ENCODE measurements at places on chromosomes 6 and 20.
A peak's percentile ranks its signal among the peaks of the same experiment; 100 is the strongest.

DNA sequence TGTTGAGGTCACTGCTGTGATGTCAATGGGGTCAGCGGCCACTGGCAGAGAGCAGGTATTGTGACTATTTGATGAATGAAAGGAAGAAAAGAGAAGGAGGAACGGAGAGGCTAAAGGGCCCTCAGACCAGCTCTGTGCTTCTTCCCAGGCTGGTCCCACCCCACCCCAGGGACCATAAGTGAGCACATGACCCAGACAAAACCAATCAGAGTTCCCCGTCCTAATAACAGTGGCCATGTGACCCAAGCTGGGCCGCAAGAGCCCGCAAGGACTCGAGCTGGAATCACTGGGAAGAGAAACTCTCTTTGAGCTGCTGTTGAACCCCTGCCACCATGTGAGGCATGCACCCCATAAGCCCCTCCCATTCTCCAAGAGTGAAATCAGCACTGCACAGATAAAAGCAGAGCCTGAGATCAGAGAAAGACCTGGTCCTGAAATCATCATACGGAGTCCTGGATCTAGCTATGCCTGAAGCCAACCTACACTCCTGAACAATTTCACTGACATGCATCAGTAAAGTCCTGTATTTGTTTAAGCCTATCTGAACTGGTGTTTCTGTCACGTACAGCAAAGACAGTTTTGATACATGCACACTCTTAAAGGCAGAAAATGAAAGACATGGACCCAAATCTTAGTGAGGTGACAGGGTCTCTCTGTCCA is 90.2 kb downstream of the PREX1 start:
- DNase-seq, result no peak

DNA sequence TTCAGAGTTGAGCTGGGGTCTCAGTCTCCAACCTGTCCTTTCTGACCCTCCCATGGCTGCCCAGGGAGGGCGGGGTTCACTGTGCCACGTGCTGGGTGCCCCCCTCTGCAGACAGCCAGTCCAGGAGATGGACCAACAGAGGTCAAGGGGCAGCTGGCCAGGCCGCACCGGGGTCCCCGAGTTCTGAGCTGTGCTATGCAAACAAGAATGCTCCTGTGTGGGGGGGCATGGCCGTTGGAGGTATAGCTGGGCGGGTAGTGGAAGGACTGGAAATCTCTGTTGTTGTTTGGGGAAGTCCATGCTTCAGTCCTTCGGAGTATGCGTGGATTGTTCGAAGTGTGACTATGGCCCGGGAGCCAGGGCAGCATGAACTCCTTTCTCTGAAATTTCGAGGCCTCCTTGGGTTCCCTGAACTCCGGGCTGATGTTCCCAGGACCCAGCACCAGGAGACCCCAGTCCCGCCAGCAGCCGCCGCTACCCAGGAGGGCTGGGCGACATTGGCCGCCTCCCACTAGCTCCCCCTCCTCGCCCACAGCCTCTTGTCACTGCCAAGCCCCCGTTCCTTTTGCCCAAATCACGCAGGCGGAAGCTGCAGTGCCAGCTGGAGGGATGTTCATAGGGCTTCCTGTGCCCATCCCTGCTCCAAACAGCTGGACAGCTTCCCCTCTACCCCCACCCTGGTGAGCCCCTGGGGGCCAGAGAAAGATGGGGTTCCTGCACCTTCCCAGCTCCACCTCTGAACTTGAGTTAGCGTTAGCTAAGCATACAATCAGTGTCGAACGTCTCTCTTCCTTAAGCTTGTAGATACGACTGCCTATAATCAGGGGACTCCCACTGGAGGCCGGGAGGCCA is 126.6 kb downstream of the TAF4 start:
- DNase-seq, result no peak

- no peak for DNase-seq
Measured at GRCh38 chr20:43341511-43341910, 116.2 kb upstream of the SRSF6 start.

DNA sequence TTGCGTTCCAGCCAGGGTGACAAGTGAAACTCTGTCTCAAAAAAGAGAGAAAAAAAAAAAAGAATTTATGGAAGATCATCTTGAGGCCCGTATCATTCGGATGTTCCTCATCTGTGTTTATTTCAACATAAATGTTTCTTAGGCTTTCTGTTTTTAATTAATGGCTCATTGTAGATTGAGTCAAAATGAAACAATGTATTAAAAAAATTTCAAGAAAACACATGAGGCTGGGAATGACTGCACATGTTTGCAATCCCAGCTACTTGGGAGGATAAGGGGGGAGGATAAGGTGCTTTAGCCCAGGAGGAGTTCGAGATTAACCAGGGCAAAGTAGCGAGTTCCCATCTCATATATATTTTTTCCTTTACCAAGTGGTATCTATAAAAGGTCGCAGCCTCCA is 47.3 kb downstream of the ITCH start:
- DNase-seq, result no peak

- DNase-seq, result no peak
Measured at GRCh38 chr6:16413399-16413798, 175.0 kb downstream of the GMPR start.

GRCh38 chr6:155187994-155188706 is 75.7 kb upstream of the CLDN20 start:
- no peak for DNase-seq

DNA sequence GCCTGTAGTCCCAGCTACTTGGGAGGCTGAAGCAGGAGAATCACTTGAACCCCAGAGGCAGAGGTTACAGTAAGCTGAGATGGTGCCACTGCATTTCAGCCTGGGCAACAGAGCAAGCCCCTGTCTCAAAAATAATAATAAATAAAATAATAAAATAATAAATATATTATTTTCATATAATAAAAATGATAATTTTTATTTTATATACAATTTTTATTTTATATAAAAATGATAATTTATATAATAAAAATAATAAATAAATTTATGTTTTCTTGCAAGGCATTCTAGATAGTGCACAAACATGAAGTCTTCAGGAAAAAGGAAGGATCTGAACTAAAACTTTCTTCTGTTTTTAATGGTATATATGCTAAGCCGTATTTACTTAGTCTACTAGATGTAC is 12.6 kb upstream of the SGK1 start:
- DNase-seq, result no peak

GRCh38 chr6:21587961-21588480 is 5.5 kb upstream of the SOX4 start:
- DNase-seq, result no peak

- DNase-seq, result peak; percentile 9
Measured at GRCh38 chr6:21115111-21115510, 478.4 kb upstream of the SOX4 start.

- DNase-seq, result no peak
Measured at GRCh38 chr6:154736618-154737259, 3.5 kb downstream of the SCAF8 start.

DNA sequence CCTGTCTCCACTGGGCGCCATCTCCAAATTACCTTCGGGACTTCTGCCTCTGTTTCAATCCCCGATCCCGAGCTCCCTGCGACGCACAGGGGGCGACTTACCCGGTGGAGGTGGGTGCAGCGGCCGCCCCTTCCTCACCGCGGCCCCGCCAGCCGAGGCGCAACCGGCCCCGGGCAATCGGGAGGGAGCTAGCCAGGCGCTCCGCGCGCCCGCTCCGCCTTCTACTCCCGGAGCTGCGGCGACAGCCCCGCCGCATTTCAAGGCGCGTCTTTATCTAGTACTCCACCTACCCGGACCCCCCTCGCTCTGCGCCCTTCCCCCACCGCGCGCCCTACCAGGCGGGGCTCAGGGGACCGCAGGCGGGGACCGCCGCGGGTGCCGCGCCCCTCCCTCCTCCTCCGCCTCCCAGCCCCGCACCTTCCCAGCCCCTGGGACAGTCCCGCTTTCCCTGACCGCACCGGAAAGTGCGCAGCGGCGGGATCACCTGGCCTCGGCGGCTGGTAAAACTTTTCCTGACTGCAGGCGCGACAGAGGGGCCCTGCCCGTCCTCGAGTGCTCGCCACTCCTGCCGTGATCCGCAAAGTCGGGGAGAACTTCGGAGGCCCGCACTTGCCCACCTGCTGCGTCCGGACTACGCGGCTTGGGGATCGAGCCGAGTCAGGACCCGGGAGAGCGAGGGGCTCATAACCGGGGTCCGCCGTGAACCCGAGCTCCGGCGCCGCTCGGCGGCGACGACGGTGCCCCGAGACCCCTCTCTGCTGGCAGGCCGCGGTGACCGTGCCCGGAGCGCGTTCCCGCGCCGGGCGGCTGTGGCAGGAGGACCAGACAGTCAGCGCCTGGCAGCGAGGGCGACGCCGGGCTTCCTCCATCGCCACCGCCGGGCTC is 8.0 kb upstream of the NKX2-2 start:
- no peak for DNase-seq

DNA sequence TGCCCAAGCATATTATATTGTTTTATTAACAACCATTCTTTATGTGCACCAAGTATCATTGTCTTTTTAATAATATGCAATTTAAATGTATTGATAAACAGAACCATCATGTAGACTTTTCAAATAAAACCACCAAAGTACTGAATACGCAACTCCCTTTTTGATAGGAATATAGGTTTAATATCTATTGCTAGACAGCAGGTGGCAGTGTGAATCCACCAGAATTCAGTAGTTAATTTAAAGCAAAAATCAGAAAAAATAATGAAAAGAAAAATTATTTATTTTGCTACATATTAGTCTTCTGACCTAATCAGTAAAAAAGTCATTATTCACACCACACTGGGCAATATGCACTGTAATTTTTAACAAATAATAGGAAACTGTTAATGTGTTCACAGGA is 143.7 kb downstream of the KLHL32 start:
- DNase-seq, result peak; percentile 31

DNA sequence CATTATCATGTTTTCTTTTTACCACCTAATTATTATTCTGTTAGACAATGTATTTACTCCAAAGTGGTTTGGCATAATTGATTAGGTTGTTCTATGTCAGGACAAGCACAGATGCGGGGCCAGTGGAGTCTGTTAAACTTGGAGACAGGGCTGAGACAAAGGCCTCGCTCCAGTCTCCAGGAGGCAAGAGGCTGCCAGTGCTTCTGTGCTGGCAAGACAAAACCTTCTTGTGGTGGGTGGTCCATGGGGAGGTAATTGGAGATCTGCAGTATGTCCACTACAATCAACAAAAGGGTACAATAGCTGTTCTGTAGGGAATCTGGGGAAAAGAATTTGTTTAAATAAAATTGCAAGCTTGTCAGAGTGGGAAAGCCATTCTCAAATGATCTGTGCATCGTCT is 677.2 kb upstream of the SLC35B3 start:
- DNase-seq, result no peak

DNA sequence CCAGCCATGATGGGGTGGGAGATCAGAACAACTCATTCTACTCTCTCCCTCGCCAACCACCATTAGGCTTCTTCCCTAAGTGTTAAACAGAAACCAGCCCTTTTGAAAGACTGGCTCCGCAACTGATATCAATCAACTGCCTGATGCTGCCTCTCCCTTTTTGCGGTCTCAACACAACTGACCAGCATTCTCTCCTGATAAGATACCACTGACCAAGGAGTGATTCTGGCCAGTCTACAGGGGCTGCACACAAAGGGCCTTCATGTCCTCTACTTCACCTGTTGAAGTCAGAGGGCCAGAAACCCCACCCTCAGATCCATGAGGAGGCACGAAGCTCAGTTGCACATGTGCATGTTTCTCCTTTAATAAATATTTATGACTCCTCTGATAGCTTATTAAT is 145.1 kb downstream of the CD24 start:
- DNase-seq, result no peak

- peak; percentile 50 for DNase-seq
Measured at GRCh38 chr20:4160761-4161305, 145.5 kb upstream of the RNF24 start.

DNA sequence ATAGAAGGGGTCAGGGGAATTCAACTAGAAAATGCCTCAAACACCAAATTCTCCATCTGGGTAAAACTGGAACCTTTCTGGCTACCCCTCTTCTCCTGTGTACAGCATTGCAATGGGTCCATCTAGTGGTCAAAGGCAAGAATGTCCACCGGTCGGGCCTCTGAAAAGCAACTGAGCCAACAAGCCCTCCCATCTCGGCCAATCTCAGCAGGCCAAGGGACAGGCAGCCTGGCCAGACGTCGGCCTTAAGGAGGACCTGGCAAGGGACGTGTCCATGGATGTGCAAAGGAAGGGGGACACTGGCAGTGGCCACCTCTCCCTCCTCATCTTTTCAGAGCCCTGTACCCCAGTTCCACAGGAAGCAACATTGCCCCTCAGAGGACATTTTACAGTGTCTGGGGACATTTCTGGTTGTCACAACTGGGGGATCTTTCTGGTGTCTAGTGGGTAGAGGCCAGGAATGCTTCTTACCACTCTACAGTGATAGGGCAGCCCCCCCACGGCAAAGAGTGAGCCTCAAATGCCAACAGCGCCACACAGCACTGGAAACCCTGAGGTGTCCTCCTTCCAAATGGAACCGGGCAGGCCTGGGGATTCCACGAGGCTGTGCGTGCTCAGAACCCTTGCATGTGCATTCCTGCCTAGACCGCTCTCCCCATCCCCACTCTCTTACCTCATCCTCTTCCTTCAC is 99.8 kb upstream of the FOXA2 start:
- peak; percentile 51 for DNase-seq
